ENCODE measurements at places on chromosomes 2 and 18.

DNA sequence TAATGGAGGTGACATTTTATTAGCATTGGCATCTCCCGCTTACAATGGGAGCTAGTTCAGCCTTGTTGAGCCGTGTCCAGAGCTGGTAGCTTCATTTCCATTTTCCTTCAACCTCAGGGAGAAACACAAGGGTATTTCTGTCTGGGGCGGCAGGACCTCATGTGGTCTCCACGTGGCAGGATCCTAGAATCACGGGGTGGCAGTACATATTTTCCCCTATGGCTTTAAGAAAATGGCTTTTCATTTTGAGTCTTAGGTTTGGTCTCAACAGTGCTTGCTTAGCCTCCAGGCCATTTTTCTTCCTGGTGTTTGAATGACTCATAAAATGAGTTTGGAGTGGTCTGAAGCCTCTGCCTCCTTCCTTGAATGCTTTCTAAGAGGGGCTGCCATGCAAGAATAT lies 20.3 kb downstream of the CABLES1 start:
- DNase-seq: no peak

GRCh38 chr18:48979944-48980890 lies 29.5 kb upstream of the SMAD7 start:
- no peak for DNase-seq

DNA sequence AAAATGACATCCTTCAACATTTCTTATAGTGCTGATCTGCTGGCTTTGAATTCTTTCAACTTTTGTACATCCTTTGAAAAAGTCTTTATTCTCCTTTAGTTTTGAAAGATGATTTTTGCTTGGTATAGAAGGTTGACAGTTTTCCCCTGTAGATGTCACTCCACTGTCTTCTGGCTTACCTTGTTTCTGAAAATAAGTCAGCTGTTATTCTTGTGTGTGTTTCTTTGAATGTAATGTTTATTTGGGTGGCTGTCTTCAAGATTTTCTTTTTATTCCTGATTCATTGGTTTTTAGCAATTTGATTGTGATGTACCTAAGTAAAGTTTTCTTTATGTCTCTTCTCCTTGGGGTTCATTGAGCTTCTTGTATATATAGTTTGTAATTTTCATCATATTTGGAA lies 47.6 kb downstream of the ACTR3 start:
- DNase-seq: no peak

DNA sequence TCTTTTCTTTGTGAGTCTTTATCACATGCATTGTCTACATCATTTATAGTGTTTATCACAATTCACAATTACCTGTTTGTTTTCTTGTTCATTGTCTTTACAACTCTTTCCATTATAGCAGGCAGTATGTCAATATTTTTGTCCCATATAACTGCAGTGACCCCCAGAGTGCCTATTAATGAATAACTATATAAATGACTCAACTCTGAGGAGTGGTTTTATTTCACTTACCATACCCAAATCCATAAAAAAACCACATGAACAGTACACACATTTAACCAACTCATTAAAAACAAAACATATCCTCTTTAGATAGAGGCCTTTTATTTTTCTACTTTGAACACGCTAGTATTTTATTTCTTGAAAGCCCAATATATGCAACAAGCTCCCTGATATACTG lies 1419.1 kb upstream of the NXPH2 start:
- no peak for DNase-seq

Data from HS-27A (cell line).